ENCODE measurements at places on chromosomes 11 and 22.
A peak's percentile ranks its signal among the peaks of the same experiment; 100 is the strongest.

GRCh38 chr11:19232910-19233503 is 7.7 kb downstream of the E2F8 start:
- no peak for DNase-seq

DNA sequence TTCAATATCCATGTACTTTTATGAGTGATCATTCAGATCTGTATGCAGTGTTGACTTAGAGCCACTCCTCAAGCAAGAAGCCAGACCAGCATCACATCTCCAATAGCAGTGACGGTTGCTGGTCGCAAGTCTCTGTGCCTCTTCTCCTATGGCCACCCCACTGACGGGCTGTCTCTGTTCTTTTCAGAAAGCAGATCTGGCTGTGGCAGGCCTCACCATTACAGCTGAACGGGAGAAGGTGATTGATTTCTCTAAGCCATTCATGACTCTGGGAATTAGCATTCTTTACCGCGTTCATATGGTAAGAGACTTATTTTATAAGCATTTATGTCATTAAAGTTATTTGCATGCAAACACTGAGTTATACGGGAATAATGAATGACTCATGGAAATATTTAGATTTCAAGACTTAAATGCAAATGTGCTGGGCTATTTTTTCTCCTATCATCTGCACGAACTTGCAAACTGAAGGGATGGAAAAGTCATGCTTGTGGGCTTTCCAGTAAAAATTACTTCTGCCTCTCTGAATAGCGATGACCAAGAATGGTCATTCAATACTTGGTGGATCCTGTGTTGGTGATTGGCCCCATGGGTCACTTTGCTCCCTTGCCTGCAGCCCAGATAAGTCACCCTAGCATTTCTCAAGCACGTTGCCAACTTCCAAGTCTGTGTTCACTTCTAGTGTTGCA is 83.6 kb upstream of the TBCEL start:
- no peak for DNase-seq

- no peak for DNase-seq
These were observed 68.1 kb downstream of the CCDC81 start for GRCh38 chr11:86442827-86443226.

DNA sequence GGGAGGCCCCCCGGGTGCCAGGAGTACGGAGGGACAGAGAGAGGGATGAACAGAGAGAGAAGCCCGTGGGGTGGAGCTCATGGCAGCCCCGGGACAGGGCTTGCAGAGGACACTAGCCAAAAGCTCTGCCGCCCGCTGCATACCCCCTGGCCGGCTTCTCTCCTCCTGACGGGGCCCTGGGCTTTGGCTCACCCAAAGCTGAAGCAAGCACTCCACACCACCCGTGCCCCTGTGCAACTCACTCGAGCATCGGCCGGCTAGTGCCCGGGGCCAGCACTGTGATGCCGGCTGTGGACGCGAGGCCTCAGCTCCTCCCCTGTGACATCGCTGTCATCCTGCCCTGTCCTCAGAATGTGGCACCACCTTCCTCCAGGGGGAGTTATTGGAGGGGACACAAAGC is 429.6 kb downstream of the BRD1 start:
- no peak for DNase-seq

DNA sequence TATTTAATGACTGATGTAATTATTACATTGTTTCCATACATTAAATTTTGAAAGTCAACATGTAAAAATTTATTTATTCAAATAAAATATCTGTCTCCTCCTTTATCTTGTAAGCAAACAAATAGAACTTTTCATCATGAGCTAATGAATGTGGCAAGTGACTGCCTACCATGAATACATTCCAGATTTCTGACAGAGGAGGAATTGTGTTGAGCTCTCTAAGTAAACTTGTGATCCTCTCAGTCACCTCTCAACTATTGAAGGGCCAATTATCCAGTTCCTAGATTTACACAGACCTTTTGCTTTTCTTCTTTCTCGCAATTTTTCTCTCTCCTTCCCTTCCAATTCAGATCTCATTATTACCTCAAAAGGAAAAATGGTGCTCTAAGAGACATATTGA is 21.5 kb downstream of the PRRG4 start:
- no peak for DNase-seq

GRCh38 chr11:26948881-26949280 is 45.0 kb upstream of the FIBIN start:
- no peak for DNase-seq

GRCh38 chr11:132187814-132188213 is 817.4 kb downstream of the NTM start:
- DNase-seq: no peak

GRCh38 chr11:33701302-33702230 is 940 bp upstream of the C11orf91 start:
- no peak for DNase-seq

GRCh38 chr11:45964911-45965389 is 42.5 kb downstream of the LARGE2 start:
- peak; percentile 40 for DNase-seq

DNA sequence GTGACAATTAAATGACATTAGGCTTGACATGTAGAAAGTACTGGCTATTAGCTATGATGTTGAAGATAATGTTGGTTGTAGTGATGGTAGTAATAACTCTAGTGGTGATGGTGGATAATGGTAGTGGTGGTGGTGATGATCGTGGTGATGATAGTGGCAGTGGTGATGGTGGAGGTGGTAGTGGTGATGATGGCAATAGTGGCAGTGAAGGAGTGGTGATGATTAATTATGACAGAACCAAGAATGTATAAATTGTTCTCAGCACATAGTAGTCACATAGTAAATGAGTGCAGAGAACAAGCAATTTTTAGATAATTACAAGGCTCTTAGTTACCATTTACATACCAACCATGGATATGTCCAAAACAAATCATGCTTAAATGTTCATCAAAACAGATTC is 5.3 kb upstream of the CD44 start:
- DNase-seq: no peak

GRCh38 chr11:112096194-112096593 is 9.5 kb downstream of the SDHD start:
- no peak for DNase-seq

GRCh38 chr22:33038836-33039235 is 19.3 kb downstream of the SYN3 start:
- DNase-seq: no peak

- DNase-seq: no peak
These were observed 9.3 kb upstream of the PEX26 start for GRCh38 chr22:18068381-18068988.

DNA sequence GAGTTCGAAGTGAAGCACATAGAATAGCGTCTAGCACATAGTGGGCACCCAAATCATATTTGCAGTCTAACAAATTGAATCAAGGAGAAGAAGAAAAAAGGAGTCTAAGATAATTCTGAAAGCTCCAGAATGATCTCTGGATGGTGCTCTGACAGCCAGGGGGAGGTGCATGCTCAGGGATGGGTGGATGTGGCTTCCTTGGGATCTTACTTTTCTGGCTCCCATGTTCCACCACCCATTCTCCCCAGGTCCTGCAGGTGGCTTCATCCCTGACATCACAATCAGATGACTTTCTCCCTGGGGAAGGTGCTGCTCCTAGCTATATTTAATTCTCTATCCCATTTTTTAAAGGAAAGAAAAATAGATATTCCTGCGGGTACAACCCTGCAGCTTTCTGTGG is 381.9 kb downstream of the CADM1 start:
- no peak for DNase-seq
